ENCODE measurements at places on chromosomes 7 and 10.

GRCh38 chr7:44977304-44977958 is 1.4 kb downstream of the MYO1G start:
- DNase-seq = no peak

DNA sequence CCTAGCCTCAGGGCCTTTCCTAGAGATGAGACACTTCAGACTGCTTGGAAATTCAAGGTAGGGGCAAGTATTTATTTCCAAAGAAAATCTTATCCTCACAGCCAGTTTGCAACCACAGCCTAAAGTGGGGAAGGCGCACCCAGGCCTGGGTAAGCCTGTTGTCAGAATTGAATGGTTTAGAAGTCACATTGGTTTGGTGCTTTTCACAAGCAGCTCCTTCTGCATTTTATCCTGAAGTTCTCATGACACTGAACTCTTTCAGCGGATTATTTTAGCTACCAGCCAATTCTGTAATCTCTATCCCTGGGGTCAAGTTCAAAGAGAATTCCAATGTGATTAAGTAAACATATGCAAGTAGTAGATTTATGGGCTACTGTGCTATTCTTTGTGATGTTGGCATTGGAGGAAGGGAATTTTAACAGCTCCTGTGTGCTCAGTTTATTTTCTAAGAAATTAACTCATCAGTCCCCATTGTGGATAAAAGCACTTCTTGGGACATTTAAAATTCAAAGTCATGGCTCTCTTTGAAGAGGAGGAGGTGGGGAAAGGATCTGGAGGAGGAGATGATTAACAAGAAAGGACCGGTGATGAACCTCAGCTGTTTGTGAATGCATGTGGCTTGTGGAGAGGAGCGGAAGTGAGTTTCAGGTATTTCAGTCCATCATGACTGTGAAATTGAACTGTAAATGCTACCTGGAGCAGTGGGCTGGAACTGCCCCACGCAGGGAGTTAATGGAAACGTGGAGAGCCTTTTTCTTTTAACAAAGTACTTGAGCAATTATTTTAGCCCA is 90.2 kb upstream of the CACUL1 start:
- DNase-seq = no peak

DNA sequence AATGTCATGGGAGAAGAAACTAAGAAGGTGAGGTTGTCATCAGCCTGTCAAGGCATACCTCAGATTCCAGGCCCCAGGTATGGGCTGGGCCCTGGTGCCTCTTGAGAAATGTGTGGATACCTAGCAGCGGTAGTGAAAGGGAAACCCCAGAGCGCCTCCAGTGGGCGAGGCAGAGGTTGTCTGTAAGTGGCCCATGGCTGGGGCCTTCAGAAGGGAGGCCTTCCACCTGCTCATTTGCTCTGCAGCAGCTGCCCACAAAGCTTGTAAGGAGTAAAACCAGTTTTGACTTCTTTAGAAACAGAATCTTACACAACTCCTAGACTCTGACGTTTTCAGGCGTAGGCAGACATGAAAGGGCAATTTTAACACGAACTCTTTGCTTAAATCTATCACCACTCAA is 509.9 kb downstream of the PARD3 start:
- DNase-seq = no peak

- DNase-seq = no peak
Measured at GRCh38 chr10:598415-599170, 90.9 kb downstream of the DIP2C start.

- DNase-seq = no peak
Measured at GRCh38 chr7:79495544-79496272, 42.2 kb upstream of the MAGI2 start.

DNA sequence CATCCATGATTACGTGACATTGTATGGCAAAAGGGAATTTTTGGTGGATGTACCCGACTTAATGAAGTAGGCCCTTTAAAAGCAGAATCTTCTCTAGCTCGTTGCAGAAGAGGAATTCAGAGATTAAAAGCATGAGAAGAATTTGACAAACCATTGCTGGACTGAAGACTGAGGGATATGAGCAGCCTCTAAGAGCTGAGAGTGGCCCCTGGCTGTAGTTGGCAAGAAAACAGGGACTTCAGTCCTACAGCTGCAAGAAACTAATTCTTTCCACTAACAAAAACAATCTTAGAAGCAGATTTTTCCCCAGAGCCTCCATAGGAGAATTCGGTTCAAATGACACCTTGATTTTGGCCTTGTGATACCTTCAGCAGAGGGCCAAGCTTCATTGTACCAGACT is 34.1 kb downstream of the MACC1 start:
- no peak for DNase-seq

GRCh38 chr7:73992101-73992562 is 35.8 kb upstream of the ELN start:
- no peak for DNase-seq

DNA sequence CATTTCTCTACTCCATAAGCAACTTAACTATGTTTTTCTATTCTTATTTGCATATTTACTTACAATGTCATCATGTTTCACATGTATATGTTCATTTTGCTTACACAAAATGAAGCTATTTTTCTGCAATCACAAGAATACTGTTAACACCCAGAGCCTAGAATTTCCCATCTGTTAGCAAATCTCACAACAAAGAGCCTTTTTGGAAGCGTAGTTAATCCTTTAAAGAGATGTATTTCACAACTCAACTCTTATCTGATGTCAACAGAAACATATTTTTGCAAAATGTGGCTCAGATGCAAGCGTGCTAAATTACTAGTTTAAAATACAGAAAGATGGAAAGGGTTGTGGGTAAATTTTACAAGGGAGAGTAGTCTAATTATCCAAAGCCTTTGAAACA is 110.6 kb upstream of the COL1A2 start:
- DNase-seq = no peak
